ENCODE measurements at places on chromosomes 11 and 22.

DNA sequence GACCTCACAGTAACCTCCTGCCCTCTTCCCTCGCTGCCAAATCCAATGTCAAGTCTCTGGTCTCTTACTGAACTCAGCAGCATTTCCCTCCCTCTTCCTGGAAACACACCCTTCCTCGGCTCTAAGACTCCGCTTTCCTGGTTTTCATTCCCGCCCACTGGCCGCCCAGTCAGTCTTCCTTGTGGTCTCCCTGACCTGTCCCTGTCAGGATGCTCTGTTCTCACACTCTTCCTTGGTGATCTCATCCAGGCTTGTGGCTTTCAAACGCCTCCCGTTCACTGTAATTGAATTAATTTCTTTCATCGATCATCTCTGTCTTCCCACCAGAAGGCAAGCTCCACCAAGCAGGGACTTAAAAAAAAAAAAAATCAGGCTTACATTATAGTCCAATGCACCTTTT, 33.5 kb downstream of the MYO18B start:
- no peak for DNase-seq

DNA sequence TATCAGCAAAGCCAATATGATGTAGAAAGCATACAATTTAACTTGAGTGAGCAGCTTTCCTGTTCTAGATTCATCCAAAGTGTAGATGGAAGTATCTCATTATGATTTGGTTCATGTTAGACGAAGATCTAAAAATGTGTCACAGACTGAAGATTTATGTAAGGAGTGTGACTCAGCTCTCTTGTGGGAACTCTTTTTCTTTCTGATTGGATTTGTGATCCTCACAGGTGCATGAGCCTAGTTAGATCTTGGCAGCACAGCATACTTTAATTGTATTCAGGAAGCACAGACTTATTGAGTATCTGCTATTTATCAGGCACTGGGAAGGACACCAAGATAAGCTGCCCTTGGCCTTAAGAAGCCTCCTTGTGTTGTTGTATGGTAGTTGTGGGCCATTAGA, 147.1 kb downstream of the C11orf91 start:
- DNase-seq, result no peak

- no peak for DNase-seq
These were observed 53.8 kb upstream of the MPEG1 start for GRCh38 chr11:59266491-59266890.

GRCh38 chr22:17808693-17809403, 34.6 kb upstream of the BID start:
- no peak for DNase-seq

GRCh38 chr11:35144136-35144741, 5.3 kb downstream of the CD44 start:
- no peak for DNase-seq

- no peak for DNase-seq
These were observed 50.6 kb upstream of the DEUP1 start for GRCh38 chr11:93279851-93280347.

DNA sequence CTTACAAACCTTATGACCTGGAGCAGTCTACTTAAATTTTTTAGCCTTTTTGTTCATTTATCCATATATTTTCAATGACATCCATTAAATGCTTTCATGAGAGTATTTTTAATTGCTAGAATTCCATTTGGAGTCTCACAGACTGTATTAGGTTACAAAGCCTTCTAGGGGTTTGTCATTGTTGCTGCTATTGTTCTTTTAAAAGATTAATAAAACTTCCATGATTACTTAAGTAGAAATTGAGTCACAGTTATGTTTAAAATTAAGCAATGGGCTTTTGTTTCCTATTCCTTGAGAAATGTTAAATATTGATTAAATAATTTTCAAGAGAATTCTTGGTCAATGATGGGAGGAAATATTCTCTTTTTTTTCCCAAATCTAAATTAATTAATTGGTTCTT, 1408.4 kb upstream of the RAG2 start:
- no peak for DNase-seq

DNA sequence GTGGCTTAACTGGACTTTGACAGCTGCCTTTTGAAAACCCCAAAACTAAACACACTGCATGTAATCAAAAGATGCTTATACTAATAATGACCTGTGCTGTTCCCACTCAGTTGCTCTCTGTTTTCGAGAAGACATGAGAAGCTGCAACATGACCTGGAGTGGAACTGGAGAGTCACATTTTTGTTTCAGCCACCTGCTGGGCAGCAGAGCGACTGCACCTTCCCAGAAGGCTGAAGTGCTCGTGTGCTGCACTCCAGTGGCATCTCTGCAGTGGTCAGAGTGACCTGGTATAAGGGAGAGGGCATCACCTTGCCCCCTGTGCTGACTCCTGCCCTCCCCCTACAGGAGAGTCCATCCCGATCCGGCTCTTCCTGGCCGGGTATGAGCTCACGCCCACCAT, 8.6 kb downstream of the THYN1 start:
- no peak for DNase-seq

GRCh38 chr22:46079861-46080821, 70.2 kb upstream of the PPARA start:
- DNase-seq, result no peak

- no peak for DNase-seq
These were observed 27.0 kb downstream of the AP2A2 start for GRCh38 chr11:952406-953385.

- DNase-seq, result no peak
These were observed 1.5 kb upstream of the RPS6KA4 start for GRCh38 chr11:64357446-64357845.

DNA sequence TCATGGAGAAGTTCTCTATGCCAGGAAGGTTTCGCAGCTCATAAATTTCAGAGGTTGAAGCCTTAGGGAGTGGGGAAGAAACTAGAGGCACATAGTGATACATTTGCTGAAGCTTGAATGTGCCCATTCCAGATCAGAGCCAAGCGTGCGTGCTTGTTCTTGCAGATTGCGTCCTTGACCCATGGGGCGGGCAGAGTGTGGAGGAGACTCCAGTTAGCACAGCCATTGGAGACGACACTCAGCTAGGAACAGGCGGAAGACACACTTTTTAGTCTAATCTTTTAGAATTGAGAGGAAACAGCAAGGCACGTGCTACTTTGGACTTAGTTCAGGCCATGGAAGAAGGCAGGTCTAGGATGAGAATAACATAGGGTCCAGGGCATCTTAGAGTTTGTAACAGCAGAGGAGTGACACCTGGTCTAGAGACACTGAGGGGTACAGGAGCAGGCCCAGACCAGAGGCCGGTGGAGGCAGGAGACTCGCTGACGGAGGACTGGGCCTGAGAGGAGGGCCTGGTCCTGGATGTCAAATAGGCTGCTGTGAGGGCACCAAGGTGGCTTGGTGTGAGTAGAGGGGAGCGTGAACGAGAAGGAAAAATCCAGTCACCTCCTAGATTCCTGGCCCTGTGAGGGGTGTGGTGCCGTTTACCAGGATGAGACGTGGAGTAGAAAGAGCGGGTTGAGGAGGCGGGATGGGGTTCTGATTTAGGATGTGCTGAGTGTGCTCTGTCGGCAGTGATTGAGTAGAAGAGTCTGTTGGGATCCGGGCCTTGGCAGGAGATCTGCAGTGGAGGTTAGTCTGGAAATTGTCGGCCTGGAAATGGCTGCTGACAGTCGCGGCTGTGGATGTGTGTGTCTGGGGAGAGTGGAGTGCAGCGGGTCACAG, 154.7 kb downstream of the TBC1D22A start:
- no peak for DNase-seq

DNA sequence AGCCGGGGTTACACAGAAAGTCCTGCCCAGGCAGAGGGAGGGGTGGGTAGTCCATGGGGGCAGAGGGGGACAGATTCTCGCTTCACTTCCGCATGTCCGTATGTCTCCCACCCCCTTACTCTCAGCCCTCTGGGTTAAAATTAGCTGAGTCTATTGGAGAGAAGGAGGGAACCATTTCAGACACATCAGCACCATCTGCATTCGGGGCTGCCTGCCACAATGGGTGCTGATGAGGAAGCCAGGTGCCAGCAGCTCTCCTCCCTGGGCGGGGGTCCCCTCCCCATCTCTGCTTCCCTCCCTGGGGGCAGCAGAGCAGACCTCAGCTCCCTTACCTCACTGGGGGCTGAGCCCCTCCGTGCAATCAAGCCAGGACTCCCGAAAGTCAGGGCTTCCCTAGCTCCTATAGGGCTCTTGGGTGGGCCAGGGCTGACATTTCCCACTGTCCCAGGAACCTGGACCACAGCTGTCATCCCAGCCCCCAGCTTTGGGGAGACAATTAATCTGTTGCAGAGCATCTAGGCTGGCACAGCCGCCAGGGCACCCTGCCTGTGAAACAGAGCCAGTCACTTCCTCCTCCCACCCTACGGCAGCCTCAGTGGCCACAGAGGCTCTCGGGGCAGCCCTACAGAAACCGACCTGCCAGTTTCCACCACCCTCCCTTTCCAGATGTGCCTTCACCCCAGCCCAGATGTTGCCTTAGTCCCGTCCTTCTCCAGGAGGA, 67.3 kb downstream of the PDE2A start:
- no peak for DNase-seq

DNA sequence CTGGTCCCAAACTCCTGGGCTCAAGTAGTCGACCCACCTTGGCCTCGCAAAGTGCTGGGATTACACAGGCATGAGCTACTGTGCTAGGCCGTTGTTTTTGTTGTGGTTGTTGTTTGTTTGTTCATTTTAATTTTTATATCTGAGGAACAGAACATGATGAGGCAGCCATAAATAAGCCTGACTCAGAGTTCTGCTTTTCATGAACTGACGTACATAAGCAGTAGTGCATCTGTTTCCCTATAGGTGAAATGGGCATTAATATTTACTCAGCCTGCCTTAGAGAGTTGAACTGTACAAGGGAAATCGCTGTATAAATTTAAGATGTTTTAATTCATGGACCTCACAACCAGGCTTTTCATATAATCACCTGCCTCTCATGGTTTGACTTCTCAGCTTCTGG, 80.5 kb downstream of the PDHX start:
- no peak for DNase-seq

DNA sequence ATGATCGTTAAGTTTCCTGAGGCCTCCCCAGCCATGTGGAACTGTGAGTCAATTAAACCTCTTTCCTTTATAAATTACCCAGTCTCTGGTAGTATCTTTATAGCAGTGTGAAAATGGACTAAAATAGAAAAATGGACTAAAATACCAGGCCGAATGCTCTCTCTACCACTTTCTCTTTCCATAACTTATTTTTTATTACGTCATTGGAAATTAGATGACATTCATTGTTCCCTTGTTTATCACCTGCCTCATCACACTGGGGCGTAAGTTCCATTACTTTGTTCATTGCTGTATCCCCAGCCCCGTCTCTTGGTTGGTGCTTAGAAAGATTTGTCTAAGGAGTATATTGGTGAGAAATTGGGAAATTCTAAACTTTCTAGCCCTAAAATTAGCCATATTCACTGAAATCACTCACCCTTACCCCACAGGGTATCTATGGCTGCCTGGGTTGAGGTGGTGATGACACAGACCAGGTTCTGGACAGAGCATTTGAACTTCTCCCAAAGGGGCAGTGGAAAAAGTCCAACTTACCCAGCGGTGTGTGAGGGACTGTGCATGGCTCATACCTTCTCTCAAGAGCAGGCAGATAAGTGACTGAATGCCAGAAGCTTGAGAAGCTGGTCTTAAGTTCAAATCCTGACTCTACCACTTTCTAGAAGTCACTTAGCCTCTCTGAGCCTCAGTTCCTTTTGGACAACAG, 50.9 kb upstream of the TP53I11 start:
- no peak for DNase-seq

- no peak for DNase-seq
These were observed 24.9 kb upstream of the EMSY start for GRCh38 chr11:76419896-76420295.

- no peak for DNase-seq
These were observed 17.0 kb upstream of the DRICH1 start for GRCh38 chr22:23649071-23649501.

DNA sequence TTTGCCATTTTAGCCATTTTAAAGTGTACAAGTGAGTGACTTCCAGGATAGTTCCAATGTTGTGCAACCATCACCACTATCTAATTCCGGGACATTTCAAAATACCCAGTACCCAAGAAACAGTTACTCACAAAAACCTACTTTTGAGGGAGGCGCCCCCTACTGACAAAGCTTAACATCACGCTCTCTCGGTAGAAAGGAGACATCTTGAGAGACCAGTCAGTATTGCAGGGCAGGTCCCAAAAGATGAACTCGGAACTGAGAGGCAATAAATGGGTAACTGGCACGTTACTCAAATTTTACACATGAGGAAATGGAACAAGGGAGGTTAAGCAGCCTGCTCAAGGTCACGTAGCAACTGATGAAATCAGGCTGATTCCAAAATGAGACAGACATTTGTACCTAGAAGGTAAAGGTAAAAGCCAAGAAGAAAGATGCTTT, 50.0 kb upstream of the POU2AF1 start:
- DNase-seq, result no peak

- no peak for DNase-seq
These were observed 220.1 kb upstream of the E2F8 start for GRCh38 chr11:19460718-19461405.

DNA sequence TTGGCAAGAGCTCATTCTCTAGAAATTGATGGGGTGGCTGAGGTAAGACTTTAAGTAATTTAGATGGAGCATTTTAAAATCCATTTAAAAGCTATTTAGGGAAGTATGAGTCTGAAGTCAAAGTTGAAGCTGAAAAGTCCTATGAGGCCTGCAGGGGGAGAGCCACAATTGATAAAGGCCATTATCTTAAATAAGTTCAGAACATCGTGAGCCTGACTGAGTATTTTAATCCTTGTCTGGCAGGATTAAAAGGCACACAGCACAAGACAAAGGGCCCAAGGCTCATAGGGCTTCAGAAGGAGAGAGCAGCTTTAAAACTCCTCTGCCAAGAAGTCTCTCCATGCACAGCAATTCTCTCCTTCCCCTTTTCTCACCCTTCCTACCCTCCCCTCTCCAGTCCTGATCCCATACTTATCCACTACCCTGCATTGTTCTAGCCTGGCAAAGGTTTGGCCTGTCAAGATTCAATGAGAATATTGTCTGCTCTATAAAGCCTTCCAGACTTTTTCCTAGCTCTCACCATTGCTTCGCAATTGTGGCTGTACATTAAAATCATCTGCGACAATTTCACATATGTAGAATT, 1312.9 kb downstream of the FAM181B start:
- no peak for DNase-seq

DNA sequence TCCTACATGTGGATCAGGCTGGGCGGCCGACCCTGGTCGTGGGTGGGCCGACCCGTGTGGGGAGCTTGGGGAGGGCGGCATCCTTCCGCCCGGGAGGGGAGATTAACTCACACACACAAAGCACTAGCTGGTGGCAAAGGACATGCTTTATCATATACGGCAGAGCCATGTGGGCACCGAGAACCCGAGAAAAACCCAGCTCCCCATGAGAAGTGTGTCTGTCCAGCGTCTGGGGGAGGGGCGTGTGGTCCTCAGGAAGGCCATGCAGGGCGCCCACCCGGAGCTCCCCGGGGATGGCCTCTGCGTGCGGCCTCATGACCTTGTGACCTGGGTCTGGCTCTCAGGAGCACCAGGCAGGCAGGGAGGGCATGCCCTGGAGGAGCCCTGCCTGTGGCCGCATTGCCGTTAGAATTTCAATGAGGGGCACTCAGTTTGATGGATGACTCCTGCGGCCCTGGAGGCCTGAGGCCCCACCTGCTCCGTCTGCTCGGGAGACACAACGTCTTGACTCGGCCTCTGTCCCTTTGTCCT, 39.4 kb upstream of the TOLLIP start:
- DNase-seq, result no peak
